Sciatic nerve (tissue), 2 donors: ENCODE measurements at places on chromosomes 4 and X.

- no peak for DNase-seq
Observed at GRCh38 chr4:38894322-38894982, 26.8 kb downstream of the FAM114A1 start.

DNA sequence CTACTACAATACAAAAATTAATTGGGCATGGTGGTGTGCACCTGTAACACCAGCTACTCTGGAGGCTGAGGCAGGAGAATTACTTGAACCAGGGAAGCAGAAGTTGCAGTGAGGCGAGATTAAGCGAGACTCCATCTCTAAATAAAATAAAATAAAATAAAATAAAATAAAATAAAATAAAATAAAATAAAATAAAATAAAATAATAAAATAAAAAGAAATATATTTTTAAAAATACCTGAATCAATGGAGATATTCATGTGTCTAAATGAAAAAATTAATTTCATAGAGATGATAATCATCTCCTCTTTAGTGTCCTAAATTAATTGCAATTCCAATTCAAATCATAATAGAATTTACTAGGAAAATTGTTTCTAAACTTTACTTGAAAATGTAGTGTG is 406.1 kb upstream of the POU3F4 start:
- no peak for DNase-seq

GRCh38 chr4:164977243-164978164 is at the start of gene TRIM61:
TSS of gene TRIM61 (minus strand) at chr4:164977657. CDS start at chr4:164970002, 7,655 bp downstream.
- no peak for DNase-seq

- DNase-seq = no peak
Observed at GRCh38 chrX:24025741-24026403, 1.1 kb downstream of the KLHL15 start.

DNA sequence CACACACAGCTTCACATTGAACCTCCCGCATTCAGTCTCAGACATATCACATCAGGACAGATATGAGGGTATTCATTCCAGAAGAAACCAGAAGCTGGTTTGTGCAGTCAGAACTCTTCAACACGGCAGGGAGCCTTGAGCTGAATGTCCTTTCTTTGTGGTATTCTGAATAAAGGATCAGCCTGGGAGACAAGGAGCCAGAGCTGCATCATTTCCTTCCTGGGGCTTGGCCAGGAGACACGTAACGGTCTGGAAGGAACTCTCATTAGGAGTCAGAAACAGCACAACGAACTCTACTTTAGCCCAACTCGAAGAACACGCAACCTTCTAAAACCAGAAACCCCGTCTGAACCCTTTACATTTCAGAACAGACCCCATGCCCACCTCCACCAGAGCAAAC is 46.4 kb downstream of the KDR start:
- peak; percentile 63 for DNase-seq

- DNase-seq = no peak
Observed at GRCh38 chr4:148790691-148791090, 348.5 kb upstream of the NR3C2 start.

GRCh38 chr4:184318852-184319251 is 101.2 kb upstream of the ENPP6 start:
- DNase-seq = no peak

DNA sequence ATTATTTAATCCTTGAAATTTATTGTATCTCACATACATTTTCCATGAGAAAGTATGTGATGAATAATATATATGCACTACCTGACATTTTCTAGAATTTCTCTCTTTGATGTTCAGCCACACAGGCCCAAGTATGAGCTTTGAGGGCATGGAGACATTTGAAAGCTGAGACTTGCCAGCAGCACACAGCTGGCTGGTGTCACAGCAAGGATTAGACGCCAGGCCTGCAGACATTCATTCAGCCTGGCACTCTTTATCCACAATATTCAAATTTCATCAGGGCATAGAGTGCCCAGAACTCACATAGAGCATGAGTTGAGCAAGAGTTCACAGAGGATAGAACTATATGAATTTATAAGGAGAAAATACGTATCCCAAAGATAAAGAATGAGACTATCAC is 74.0 kb downstream of the GRIA2 start:
- no peak for DNase-seq

GRCh38 chr4:1727117-1728031 is 6.1 kb downstream of the TACC3 start:
- DNase-seq = peak; percentile 76

- no peak for DNase-seq
Observed at GRCh38 chr4:110484029-110484428, 8.1 kb downstream of the ENPEP start.

GRCh38 chrX:110966839-110967238 is 129.2 kb upstream of the PAK3 start:
- DNase-seq = no peak
